H54 (cell line): ENCODE measurements at places on chromosomes 6 and 20.

DNA sequence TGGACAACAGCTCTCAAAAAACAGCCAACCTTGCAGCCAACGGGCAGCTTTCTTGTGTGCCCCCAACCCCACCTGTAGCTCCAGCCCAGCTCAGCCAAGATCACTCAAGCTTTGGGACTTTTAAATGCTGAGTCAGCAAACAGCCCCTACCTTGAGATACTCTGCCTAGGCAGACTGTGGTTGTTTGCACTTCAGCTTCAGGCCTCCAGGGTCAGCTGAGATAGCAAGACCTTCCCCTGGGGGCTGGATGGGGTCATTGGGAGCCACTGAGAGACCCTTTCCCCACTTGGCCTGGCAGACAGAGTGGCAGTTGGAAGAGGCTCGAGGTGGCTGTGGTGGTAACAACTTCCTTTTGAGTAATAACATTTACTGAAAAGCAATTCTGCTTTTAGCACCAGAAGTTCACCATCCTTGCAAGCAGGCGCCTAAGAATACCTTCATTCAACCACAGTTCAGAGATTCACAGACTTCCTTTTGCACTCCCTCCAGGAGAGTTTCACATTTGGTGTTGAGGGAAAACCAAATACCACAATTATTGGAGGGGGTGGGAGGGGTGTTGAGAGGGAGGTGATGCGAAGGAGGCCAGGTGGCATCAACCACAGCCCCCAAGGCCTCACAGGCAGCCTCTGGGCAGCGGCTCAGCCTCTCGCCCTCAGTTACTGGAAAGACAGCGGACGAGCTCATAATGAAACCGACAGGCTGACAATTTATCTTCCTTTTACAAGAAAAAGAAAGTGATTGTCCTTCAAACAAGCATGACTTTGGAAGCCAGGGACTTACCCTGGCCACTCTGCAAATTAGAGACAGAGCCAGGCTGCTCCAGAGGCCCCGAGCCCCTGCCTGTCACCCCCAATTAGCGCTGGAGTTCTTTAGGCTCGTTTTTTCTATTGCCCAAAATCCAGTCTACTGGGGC, 148.1 kb downstream of the CEBPB start:
- no peak for DNase-seq

GRCh38 chr6:14660806-14661579, 543.4 kb downstream of the CD83 start:
- DNase-seq = no peak

DNA sequence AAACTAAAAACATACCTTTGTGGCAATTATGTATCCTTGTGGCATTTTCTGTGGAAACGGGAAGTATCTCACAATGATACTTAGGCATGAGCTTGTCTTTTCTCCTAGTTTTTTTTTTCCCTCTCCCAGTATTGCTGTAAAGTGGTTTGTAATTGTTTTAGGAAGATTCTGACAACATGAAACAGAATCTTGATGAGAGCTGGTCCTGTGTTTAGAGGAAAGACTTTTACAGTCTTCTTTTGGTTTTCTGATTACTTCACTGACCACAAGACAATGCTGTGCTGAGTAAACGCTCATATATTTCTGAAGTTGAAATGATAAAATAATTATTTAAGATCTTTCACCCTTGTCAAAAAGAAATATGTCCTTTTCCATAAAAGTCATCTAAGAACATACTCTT, 201.2 kb downstream of the FOXC1 start:
- DNase-seq = no peak

DNA sequence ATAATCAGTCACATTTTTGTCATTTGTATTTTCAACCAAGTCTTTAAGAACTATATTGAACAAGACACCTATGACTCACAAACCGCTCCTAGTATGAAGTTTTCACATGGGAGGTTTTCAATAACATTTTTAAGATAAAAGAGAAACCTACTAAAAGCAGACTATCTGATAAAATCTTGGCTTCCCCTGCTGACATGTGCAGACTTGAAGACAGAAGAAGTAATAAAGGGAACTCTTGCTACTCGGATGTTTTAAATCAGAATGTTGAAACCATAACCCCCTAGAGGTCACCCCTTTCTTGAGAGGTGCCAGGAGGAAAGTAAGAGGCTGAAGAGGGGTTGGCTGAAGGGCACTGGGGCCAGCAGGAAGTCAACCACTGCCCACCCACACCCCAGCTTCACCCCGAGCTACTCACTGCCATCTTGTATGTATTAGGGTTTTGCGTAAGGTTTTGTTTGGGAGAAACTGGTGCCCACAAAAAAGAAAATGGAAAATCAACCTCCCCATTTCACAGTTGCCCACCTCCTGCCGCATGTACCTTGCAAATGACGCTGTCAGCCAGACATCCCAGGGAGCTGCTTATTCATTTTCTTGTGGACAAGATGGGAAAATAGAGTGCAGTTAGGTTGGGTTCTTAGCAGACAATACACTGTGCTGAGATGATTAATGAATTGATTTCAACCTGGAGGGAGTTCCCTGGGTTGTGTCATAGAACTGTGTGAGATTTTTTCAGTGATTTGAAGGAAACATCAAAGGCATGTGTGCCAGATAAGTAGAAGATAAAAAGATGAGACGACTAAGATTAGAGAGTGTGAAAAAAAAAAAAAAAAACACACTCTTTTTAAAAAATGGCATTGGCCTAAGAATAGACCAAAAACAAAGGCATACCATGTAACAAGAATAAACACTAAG, 83.2 kb upstream of the TAB2 start:
- no peak for DNase-seq

DNA sequence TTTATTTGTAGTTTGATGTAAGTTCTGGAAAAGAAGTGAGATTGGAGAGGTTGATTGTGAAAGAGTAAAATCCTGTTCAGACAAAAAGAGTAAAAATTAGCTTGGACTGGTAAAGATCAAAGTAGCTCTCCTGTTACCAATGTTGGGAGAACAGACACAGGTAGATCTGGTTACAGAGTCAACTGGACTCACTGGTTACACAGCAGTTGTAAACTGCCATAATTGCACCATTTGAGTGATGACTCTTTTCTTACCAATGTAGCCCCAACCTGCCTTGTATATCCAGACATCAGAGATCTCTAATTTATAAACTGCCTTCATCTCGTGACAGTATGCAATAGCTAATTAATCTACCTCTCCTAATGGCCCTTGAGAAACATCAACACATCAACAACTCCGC, 165.6 kb upstream of the PRSS16 start:
- no peak for DNase-seq

- no peak for DNase-seq
Measured at GRCh38 chr6:54112151-54112650, 958 bp downstream of the MLIP start.

DNA sequence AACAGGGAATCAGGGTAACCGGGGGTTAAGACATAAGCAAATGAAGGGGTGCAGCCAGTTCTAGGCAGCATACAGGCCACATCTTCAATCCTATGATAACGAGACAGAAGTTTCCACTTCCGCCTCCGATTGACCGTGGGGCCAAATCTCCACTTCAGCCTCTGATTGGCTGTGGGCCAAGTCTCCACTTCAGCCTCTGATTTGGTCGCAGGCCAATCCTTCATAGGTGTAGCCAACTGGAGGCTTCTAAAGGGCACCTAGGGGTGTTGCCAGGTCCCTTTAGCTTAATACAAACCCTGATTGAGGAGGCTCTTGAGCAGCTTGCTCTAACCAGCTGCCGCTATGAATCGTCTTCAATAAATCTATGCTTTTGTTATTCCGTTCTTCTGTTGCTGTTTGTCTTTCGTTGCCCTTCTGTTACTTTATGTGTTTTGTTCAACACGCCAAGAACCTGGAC, 2.1 kb upstream of the ERGIC3 start:
- DNase-seq = no peak

GRCh38 chr6:165987483-165988301, 180.0 kb downstream of the TBXT start:
- peak; percentile 63 for DNase-seq

DNA sequence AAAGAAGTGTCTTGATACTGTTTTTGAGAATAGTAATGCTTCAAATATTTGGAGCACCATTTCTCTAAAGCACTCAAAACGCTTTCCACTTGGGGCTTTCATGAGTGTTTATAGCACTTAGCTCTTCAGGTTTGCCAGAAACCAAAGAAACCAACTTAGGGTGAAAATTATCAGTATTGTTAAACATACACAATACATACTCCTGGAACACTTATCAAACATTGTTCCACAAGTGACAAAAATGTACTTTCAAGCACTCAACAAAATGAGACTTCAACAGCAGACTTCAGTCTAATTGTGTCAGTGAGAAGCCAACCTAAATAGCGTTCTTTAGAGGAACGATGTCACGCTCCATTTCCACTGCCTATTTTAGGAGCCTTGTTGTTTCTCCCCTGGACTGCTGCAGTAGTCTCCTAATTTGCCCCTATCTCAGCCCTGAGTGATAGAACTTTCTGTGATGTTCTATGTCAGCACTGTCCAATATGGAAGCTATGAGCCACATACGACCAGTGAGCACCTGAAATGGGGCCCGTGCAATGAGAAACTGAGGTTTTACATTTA, 461.3 kb downstream of the KIF16B start:
- no peak for DNase-seq

GRCh38 chr20:43442282-43442880, 15.3 kb upstream of the SRSF6 start:
- DNase-seq = no peak

GRCh38 chr20:12014736-12015135, 97.0 kb downstream of the BTBD3 start:
- DNase-seq = no peak

DNA sequence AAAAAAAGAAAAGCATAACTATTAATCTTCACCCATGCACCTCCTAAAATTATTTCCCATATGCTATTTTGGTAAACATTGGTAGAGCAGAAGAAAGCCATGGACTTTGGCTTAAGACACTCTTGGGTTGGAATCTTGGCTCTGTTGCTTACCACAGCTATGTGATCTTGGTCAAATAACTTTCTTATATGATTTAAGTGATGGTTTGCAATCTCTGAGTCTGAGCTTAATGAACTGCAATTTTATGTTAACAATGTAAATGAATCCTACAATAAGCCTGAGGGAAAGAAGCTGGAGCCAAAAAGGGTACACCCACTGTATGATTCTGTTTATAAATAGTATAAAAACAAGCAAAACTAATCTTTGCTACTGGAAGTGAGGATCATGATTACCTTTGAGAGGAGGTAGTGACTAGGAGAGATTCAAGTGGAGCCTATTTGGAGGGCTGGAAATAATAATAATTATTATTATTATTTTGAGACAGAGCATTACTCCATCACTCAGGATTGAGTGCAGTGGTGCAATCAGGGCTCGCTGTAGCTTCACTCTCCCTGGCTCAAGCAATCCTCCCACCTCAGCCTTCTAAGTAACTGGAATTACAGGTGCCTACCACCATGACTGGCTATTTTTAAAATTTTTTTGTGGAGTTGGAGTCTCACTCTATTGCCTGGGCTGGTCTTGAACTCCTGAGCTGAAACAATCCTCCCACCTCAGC, 34.5 kb downstream of the ABRACL start:
- DNase-seq = no peak

- DNase-seq = no peak
Measured at GRCh38 chr20:46640536-46641311, 10.5 kb downstream of the SLC13A3 start.

GRCh38 chr20:42484790-42485375, 704.8 kb downstream of the PTPRT start:
- DNase-seq = no peak

DNA sequence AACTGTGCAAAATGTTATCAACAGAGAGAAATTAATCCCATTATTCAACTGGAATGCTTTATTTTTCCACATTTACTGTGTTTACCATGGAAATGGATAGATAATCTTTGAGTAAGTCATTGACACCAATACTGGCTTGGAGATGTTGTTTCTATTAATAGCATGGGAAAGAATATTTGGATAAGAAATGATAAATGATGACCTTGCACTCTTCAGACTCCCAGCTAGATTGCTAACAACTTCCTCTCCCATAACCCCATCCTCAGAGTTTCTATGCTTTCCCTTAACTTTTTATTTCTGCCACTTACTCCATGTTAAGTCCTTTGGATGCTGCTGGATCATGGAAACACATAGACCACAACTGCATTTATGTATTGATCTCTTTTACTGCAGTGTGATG, 182.5 kb downstream of the FNDC1 start:
- no peak for DNase-seq

GRCh38 chr20:63900413-63900812, 5.5 kb downstream of the DNAJC5 start:
- no peak for DNase-seq

GRCh38 chr6:70312165-70312745, 9.4 kb upstream of the COL9A1 start:
- peak; percentile 12 for DNase-seq

DNA sequence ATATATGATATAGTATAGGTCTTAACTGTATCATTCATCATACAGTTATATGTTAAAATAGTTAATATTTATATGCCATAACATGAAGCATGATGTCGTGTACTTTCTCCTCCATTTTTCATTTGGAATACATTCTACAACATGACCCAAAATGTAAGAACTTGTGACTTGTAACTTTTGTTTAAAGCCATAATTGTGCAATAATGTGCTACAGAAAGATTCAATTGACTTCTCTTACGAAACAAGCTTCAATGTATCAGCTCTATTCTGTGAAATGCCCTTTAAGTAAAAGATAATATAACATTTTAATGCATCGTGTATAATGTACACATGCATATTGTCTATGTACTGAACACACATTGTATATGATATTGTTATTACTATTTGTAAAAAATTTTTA, 76.7 kb upstream of the FABP7 start:
- DNase-seq = no peak

DNA sequence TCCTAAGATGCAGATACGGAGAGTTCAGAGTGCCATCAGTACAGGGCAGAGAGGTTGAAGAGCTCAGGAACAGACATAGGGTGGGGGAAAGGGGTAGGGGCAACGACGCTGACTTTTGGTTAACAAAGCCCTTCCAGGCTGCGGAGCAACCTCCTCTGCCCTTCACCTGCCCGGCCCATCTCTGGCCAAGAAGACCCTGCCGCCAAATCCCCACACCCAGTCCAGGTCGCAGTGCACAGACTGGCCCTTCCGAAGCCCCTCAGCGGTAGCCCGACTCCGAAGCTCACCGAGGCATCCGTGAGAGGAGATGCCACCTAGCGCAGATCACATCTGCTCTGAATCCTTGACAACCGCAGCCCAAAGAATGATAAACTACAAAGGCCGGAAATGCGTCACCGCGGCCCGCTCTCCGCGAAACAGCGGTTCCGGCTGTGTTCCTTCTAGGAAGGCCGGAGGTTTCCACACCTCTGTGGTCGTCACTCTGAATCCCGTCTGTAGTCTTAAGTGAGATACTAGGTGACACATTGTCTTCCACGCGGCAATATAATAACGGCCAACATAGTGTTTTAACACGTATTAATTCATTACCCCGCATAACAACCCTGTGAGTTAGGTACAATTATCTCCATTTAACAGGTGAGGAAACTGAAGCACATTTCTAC, at the start of gene ZSCAN23:
Gene ZSCAN23, minus strand, starts transcription at position 380 of the 662 bp plus-strand sequence. CDS start 7,225 bp downstream, outside the sequence.
- DNase-seq = peak; percentile 73
